Breast epithelium (tissue), 4 donors: ENCODE measurements at places on chromosomes 16 and 17.

GRCh38 chr16:66447491-66447890, 20.4 kb downstream of the BEAN1 start:
- H3K36me3 ChIP-seq = no peaks in the 10 kb centered on the region
- H3K4me1 ChIP-seq = no peaks in the 10 kb centered on the region

DNA sequence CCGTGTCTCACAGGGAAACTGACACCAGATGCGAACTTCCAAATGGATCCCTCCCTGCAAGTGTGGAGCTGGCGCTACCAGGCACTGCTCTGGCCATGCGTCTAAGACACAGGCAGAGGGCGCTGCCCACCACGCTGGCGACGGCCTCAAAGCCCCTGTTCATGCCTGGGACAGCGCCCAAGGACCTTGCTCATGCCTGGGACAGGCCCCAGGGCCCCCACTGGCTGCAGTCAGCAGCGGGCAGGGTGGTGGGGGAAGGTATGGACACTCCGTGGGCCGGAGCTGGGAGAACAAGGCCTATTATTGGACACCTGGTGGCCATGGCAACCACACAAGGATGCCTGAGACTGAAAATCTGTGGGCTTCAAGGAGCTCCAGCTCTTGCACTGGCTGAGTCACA, 8.8 kb downstream of the ZG16B start:
- H3K4me1 ChIP-seq = peaks cover 8% of the 10 kb centered on the region
- no peaks in the 10 kb centered on the region for H3K36me3 ChIP-seq
- no peaks in the 10 kb centered on the region for H3K27me3 ChIP-seq

- H3K27me3 ChIP-seq = peaks cover 6% of the 10 kb centered on the region
- no peaks in the 10 kb centered on the region for H3K36me3 ChIP-seq
- H3K4me3 ChIP-seq = no peak overlapping the region
Observed at GRCh38 chr16:24611310-24611709, 71.9 kb downstream of the RBBP6 start.

DNA sequence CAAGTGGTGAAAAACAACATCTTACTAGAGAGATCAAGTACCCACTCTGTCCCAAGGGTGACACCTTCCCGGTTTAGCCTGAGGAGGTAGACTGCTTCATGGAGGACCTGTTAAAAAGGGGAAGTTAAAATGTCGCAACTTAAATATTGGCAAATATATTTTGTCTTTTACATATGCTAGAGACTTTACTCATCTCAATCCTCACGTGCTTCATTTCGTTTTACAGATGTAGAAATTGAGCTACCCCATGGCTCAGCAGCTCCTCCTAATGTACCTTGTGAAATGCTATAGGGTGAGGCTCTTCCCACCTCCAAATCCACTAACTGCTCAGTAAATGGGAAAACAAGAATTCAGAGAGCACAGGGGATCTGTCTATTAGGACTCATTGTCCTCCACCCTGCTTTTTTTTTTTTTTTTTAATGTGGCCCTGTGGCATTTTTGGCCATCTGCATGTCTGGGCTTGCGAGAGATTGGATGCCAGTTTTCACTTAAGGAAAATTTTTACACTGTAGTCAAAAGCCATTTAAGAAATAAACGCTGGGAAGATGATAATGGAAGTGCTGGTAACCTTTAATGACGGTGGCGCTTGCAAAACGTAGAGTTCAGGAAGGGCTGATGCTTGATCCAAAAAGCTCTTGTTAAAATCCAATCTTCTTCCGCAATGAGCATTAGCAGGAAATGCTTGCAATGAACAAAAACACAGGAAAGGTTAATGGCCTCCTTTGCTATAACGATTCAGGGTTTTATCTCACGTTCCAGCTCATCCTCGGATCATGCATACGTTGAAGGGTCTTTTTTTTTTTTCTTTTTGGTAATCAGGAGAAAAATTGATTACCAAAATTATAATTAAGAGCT, 39.8 kb downstream of the HSBP1 start:
- H3K27me3 ChIP-seq = no peaks in the 10 kb centered on the region
- H3K4me1 ChIP-seq = no peaks in the 10 kb centered on the region
- no peak overlapping the region for H3K27ac ChIP-seq

GRCh38 chr16:11236461-11237254, 19.3 kb downstream of the SOCS1 start:
- no peaks in the 10 kb centered on the region for H3K4me1 ChIP-seq
- no peak for DNase-seq
- no peak overlapping the region for H3K4me3 ChIP-seq
- no peak overlapping the region for H3K27ac ChIP-seq
- no peaks in the 10 kb centered on the region for H3K27me3 ChIP-seq

GRCh38 chr16:84607694-84608093, 10.2 kb downstream of the COTL1 start:
- no peak overlapping the region for H3K4me3 ChIP-seq
- H3K27me3 ChIP-seq = no peaks in the 10 kb centered on the region
- no peaks in the 10 kb centered on the region for H3K4me1 ChIP-seq
- no peak for DNase-seq

DNA sequence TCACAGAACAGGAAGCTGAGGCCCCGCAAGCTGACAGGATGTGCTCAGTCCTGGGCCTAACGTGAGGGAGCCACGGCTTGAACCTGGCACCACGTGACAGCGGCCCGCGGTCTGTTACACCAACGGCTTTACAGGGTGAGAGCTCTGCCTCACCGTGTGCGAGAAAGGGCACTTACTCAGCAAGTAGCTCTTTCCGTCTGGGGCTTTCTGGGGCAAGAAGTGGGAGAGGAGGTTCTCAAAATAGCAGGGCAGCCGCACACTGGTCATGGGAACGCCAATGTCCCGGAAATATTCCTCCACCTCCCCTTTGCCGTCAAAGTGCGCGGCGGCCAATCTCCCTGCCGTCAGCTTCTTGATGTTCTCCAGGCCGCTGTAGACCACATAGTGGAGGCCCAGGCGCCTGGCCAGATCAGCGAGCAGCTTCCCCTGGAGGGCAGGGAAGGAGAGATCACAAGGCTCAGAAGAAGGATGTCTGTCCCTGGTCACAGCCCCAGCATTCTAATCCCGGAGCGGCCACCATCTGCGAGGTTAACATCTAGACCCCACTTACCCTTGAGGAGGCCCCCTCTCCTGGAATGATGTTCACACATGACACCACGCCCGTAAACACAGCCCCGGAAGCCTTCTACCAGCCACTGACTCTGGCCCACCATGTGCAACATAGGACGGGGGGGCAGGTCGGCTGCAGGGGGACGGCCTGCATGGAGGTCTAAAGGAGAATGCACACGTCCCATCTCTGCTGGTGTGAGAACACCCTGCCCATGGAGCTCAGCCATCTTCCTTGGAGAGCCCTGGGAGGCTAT, 8.2 kb downstream of the NMRAL1 start:
- H3K27ac ChIP-seq = no peak overlapping the region
- H3K4me3 ChIP-seq = no peak overlapping the region
- H3K27me3 ChIP-seq = no peaks in the 10 kb centered on the region

DNA sequence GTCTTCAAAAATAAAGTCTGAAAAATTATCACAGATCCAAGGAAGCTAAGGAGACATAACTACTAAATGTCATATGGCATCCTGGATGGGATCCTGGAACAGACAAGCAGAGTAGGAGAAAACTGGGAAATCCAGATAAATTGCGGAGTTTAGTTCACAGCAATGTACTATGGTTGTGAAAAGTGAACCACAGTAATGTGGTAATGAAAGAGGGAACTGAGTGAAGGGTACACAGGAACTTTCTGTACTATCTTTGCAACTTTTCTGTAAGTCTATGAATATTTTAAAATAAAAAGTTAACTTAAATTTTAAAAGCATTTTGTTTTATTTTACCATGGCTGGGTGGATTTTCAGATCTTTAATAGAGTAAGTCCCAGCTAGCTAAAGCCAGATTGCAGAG, 16.3 kb downstream of the SLFN12L start:
- H3K27ac ChIP-seq = no peak overlapping the region
- no peak overlapping the region for H3K4me3 ChIP-seq
- no peaks in the 10 kb centered on the region for H3K4me1 ChIP-seq

DNA sequence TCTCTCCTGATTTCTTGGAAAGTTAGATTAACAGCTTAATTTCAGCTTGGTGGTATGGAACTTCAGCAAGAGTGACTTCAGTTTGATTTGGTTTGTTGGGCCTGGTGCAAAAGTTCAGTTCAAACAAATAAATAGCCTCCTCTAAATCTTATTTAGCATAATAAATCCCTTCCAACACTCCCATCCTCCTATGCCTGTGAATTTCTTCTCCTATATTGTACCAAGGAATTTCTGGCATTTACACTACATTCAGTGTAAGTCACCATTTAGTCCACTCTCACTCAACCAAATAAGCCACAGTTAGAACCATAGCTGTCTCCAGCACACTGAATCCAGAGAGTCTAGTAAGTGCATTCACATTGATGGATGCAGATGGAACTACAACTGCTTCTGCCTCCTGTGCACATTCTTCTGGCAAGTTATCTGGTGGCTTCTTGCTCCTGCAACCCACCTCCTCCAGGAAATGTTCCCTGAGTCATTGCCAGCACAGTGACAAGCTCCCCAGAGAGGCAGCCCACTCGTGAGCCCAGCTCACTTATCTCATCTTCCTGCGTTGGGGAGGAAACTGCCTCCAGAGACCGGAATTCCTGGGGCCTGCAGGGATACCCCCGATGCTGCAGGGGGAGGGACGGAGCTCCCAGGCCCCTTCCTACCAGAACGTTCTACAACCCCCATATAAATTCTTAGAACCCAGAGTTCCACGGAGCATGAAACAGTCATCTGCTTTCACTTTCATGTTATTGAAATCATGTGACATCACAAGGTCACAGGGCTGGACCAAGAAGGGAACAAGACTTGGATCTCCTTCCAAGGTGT, 318.3 kb downstream of the PHKB start:
- H3K4me3 ChIP-seq = peak overlapping the region; percentile 28
- no peaks in the 10 kb centered on the region for H3K4me1 ChIP-seq
- H3K36me3 ChIP-seq = no peaks in the 10 kb centered on the region
